Right atrium auricular region (tissue), 2 donors: ENCODE measurements at places on chromosomes 2 and 18. TPM values are rescaled to one million over a fixed set of nuclear protein-coding genes. Genes with fewer than 3 reads are reported as not detected.

MAP4K3 gene
- total RNA-seq: 28.9 TPM

KLF11 gene
- 18.8 TPM for total RNA-seq

SP140L gene
- total RNA-seq: 3.0 TPM

TMEM178A gene
- total RNA-seq: 2.9 TPM

XDH gene
- not detected for total RNA-seq

ALPI gene
- not detected for total RNA-seq

DNA sequence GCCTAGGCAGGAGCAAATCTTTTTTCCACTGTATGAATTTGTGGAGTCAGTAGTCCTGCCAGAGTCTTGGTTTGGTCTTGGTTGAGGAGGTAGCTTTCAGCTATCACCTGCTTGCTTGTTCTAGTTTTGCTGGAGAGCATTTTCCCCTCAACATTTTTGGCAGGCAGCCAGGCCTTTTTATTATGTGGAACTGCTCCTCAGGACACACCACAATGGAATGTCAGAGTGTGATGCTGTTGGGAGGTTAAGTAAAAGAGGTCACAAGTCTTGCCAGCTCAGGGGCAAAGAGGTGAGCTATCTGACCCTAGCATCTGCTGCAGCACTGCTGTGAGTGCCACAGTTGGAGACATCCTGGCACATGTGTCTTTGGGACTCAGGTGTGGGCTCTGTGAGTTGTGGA is 258.0 kb downstream of the CNTNAP5 start:
- no peak for DNase-seq

DNA sequence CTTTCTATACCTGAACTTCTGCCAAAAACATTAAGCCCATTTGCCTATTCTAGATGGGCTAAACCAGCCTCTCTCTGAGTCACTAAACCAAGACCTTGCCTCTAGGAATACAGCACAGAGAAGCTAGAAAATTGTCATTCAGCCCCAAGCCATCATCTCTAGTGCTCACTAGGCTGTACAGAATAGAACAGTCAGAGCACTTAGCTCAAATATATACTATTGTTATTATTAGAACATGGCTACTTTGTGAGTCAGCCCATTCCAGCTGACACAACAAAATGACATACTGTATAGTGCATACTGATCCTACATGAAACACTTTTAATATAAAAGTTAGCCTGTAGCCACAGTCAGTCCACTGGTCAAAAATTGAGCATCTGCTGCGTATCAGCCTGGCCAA is 418.8 kb downstream of the NRXN1 start:
- DNase-seq: no peak

DNA sequence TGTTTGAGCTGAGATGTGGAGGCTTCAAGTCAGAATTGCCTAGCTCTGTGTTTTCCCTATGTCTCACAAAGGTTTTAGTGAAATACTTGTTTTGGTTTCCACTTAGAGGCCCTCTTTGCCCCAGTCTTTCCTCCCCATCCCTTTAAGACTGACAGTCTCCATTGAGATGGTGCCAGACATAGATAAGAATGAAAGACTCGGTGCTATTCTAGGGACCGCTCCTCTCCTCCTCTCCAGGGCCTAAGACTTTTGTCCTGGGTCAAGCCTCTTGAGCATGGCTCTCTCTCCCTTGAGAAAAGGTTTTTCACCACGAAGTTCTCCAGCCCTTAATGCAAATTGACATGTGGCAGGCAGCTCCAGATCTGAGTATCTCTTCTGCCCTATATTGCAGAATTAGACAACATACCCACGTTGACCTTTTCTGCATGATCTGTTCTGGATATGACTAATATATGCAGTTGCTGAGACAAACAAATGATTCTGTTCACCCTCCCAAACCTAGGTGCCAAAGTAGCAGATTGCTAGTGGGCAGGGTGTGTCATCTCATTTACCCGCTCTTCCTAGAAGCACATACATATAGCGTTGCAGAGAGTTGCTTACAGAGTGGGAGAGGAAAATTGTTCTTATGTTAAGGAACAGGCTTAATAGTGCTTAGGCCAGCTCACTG is 47.5 kb upstream of the ACSL3 start:
- DNase-seq: no peak

- no peak for DNase-seq
Measured at GRCh38 chr2:12343141-12343540, 373.6 kb upstream of the TRIB2 start.

GRCh38 chr2:10202131-10202665 is 79.7 kb downstream of the RRM2 start:
- no peak for DNase-seq

GRCh38 chr18:70452501-70452900 is 163.7 kb downstream of the SOCS6 start:
- DNase-seq: no peak

GRCh38 chr2:233761040-233761769 is 1.1 kb downstream of the UGT1A1 start:
- no peak for DNase-seq
